ENCODE measurements at places on chromosomes 1 and 21.

DNA sequence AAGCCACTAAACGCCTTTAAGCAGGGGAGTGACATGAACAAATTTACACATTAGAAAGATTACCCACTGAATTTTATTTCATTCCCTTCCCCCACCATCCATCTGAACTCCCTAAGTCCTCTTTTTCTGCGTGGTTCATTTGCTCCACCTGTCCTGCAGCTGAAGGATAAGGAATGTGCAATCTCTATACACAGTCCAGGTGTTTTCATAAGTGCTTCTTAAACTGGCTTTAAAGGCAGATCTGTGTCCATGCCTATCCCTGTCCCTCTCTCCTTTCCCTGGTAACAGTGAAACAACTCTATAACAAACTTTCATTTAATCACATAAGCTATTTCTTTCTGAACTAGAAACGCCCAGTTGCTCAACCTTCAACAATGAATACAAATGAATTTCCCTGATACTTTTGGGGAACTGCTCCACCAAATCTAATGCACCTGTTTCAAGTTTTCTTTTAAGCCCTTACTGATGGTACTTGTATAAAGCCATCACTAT is 8.4 kb downstream of the GSTM3 start:
- no peak for DNase-seq

DNA sequence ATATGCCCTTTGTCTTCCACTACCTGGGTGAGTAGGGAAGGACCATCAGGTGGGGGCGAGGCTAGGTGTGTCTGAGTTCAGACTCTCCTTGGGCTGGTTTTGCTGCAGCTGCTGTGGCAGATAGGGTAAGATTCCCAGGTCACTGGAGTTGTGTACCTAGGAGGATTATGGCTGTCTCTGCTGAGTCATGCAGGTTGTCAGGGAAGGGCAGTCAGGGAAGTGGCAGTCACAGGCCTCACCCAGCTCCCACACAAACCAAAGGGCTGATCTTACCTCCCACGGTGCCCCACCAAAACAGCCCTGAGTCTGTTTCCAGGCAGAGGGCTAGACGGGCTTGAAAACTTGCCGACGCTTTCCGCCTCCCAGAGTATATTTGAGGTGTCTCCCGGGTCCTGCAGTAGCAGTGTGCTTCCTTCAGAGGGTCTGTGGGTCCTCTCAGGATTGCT is 201.6 kb upstream of the PLXNA2 start:
- DNase-seq, result no peak

DNA sequence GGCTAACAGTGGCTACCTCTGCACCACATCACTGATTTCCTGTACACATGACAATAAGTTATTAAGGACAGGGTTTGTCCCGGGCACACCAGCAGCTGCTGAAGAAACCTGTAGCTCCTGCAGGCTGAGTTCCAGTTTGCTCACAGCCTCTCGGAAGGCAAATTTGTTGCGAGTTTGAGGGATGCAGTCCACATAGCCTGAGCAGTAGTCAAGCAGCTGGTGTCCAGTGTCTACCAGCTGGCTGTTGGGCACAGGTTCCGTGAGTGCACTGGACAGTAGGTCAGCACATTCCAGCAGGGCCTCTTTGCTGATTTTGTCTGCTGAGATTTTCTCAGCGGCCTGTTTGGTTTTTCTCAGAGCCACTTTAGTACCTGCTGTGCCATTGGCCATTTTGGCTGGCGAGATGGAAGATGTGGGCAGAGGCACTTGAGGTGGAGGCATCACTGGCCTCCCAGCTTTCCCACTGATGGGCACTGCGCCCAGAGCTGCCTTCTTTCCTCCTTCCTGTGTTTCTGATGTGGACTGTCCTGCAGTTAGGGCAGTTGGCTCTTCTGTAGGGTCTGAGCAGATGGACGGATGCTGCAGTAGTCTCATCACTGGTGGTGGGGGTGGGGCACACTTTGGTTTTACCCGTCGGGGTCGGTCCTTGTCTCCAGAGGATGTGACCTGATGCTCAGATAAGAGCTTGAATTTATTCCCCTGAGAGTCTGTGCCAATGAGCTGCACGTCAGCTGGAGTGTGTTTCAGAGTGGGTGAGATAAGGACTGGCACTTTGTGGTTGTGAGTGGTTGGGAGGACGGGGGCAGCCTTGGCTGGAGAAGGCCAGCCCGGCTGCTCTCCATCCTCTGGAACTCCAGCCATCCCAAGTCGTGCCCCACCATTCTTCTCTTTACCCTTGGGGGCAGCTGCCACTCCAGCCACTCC is 26.1 kb downstream of the TOR3A start:
- DNase-seq, result no peak

DNA sequence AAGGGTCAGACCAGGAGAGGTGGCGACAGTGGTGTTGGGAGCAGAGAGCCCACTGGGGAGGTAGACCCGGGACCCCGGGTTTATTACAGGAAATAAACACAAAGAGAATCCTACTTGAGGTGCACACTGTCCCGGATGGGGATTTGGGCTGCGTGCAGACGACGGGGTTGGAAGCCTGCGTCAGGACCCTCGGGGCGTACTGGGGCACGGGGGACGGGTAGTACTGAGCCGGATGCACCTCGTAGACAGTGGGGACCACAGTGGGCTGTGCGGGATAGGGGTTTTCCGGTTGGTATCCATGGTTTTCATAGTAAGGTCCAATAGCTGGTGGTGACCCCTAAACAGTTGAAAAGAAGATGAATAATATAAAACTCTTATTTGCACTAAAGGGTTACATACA is 13.7 kb downstream of the TMPRSS2 start:
- no peak for DNase-seq

GRCh38 chr1:88695781-88696180 is 11.7 kb downstream of the PKN2 start:
- no peak for DNase-seq

DNA sequence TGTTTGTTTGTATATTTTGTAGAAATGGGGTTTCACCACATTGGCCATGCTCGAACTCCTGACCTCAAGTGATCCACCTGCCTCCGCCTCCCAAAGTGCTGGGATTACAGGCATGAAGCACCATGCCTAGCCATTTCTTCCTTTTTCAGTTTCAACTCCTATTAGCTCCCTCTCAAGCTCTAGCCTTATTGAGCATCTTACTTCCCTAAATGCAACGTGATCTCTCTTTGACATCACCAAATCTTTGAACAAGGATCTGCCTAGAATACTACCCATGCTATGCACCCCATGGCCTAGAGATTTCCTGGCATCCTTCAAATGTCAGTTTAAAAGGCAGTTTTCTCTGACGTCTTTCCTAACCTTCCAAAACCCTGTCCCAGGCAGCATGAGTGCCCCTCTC is 91.1 kb upstream of the NR5A2 start:
- DNase-seq, result no peak

- no peak for DNase-seq
Measured at GRCh38 chr1:159663552-159663951, 50.8 kb downstream of the CRP start.

GRCh38 chr1:147745271-147745670 is 15.1 kb downstream of the GJA5 start:
- DNase-seq, result no peak

- DNase-seq, result no peak
Measured at GRCh38 chr1:2267862-2268261, 39.7 kb downstream of the SKI start.

GRCh38 chr1:44296086-44296485 is 59.0 kb downstream of the ERI3 start:
- DNase-seq, result no peak

GRCh38 chr1:3168678-3169077 is 99.7 kb downstream of the PRDM16 start:
- no peak for DNase-seq

- DNase-seq, result no peak
Measured at GRCh38 chr1:90039652-90040051, 44.7 kb downstream of the ZNF326 start.

DNA sequence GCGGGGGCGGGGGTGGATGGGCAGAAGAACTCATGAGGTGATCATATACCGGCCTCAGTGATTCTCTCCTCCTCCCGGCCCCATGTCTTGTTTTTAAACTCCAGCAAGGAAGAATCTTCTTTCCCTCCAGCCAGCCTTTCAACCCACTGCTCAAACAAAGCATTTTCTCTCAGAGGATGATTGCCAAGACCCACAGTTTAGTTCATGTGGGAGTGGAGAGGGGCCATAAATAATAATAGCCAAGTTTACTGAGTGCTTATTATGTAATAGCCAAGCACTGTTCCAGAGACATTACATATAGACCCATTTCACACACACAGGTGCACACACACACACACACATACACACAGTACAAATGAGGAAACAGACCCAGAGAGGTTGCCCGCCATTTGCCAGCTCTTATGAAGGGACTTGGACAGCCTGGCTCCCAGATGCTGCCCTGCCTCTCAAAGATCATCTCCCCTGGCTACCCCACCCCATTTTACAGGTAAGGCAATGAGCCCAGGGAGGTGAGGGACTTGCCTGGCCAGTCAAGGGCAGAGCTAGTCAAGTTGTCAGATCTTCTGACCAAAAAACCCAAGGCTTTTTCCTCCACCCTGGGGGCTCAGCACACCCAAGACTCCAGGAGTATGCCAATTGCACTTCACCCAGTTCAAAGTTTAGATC is 18.0 kb upstream of the BCAR3 start:
- no peak for DNase-seq

DNA sequence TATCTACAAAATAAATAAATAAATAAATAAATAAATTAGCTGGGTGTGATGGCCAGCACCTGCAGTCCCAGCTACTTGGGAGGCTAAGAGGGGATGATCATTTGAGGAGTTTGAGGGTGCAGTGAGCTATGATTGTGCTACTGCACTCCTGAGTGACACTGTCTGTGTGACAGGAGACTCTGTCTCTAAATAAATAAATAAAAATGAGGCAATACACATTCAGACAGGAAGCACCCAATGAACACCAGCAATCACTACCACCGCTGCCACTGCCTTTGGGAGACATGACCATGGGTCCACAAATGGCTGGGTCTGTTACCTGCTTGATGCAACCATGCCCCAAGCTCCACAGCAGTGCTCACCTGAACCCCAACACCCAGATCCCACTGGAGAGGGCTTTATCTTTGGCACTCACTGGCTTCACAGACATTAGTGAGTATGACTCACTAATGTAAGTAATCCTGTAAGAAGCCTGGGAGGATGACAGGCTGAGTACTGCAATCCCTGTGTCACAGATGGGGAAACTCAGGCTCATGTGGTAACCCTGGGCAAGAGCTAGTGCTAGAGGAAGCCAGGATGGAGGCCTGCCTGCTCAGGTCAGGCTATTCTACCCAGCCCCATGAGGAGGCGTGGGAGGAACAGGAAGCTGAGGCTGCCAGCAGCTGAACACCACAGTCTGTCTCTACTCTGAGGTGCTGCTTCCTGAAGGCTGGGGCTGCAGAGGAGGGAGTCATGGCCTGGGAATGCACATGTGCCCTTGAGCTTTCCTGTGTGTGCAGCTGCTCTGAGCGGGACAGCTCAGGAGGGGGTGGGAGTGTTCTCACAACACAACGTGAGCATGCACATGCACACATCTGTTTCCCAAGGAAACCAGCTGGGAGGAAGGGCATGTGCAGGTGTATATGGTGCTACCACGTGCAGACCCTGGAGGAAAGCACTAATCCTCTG is 43.0 kb downstream of the SLC9A1 start:
- peak; percentile 66 for DNase-seq

DNA sequence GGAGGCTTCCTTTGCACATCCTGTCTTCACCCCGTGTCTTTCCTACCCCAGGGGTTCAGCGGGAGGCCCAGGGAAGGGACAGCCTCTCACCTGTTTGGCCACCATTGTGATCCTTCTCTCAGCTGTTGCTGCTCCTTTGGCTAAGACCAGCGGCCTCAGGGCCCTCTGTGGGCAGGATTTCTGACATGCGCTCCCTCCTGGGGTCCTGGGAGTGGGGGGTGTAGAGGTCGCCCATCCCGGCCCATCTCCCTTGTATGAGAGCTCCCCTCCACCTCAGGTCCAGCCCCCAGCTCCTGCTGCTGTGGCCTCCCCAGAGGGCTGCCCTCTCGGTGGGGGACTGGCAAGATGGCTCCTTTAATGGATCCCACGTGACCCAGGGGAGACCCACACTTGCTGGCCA is 120.5 kb downstream of the PRDM2 start:
- no peak for DNase-seq

DNA sequence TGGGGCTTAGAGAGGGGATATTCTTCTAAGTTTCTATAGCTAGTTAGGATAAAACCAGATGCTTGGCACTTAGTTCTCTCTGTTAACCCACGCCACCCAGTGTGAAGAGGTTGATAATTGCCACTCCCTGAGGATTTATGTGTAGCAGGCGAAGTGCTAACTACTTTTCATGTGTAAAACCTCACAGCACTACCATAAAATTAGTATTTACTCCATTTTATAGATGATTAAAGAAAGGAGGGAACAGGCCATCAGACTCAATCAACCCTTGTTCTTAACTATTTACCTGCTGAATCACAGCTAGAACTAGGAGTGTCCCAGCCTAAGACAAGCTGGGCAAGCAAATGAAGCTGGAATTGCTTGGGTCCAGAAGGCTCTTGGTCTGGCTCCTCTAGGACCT is 8.9 kb downstream of the LIN28A start:
- DNase-seq, result no peak

GRCh38 chr1:9558271-9558945 is 19.1 kb downstream of the SLC25A33 start:
- no peak for DNase-seq

- no peak for DNase-seq
Measured at GRCh38 chr1:154414606-154415005, 9.5 kb downstream of the IL6R start.

DNA sequence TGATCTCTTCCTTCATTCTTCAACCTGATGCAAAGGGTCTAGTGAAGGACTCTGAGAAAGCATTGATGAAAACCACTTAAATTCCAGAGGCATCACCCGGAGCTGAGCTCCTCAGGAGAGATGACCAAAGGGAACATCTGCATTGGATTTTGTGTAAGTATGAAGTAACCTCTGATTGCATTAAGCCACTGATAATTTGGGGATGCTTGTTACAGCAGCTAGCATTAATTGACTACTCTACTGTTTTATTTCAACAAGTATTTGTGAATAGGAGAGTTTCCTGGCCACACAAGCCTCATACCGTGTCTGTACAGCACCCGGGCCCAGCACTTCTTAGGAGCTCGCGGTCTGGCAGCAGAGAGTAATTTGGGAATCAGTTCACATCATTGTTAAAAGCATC is 250.7 kb upstream of the POU3F1 start:
- no peak for DNase-seq
